ENCODE measurements at places on chromosomes 6 and 20.

- DNase-seq: peak; percentile 84
Measured at GRCh38 chr6:158654960-158655489, 5.2 kb downstream of the SYTL3 start.

DNA sequence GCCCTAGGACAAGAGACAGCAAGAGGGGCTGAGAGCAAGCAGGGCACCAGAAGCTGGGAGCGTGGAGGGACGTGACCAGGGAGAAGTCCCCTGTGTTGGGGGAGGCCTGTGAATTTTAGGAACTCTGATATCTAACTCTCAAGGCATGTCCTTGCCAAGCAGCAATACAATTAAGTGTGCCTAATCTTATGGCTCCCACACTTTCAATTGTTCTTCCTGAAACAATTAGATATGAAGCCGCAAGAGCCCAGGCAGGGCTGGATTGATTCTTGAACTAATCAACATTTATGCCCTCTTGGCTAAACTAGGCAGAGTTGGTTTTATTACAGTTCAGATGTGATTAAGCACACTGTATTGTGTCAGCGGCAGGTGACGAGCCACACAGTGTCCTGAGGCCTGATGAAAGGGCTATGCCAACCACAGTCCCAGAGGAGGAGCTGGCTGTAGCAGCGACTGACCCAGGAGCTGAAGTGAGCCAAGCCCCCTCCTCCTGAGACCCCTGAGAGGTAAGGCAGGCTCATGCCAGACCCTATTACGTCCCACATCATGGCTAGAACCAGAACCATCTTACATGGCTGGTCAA is 4.2 kb upstream of the MAVS start:
- DNase-seq: no peak

DNA sequence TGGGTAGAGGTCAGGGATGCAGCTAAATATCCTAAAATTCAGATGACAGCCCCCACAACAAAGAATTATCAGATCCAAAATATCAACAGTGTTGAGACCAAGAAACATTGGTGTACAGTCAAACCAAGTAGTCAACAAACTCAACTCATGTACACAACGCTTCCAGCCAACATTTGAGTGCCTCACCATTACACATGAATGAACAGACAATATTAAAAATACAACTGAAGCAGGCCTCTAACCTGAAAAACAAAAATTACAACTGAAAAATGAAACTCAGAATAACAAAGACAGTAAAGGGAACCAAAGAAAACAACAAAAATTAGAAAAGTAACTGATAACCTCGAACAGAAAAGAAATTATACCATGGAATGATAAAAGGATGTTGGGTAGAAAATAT is 46.2 kb downstream of the HACE1 start:
- DNase-seq: no peak

DNA sequence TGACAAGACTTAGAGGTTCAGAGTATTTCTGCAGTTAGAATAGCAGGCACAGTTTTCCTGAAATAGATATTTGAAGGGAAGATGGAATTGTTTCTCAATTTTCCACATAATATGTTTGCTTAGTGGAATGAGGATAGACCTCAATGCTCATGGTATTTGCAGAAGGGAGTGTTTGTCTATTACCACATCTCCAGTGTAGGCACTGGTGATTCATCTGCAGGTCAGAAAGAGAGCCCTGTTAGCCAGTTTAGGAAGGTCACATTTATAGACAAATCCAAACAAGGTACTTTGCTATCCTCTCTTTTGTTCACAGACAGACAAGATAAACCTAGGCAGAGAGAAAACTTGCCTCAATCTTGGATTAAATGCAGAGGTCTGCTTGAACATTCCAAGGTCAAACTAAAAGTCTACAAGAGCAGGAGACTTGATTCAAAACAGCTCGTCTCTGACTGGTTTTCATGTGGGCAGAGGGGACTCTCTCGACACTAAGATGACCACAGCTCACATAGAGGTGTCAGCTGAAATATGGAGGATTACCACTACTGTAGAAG is 22.8 kb downstream of the ISM1 start:
- no peak for DNase-seq

DNA sequence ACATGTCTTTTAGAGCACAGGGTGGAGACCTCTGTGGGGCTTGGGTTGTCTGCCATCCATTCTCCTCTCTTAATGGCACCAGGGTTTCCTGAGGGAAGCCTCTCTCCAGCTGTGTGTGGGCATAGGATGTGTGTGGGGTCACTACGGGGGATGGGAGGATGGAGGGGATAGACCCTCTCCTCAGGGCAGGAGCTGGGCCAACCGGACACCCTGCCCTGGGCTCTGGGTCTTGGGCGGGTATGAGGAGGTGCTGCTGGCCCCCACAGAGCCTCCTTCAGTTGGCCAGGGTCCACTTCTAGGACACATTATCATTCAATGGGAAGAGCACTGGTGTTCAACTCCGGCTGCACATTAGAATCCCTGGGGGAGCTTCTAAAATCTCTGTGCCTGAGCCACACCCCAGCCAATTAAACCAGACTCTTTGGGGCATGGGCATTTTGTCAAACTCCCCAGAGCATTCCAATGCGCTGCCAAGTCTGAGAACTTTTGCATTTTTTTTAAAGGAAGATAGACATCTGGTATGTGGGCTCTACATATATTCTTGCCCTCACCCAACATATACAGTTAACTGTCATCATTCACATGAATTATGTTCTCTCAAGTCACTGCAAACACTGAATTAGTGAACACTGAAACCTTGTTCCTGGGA is 38.5 kb downstream of the TRAM2 start:
- no peak for DNase-seq

GRCh38 chr6:163133017-163133416 is 281.5 kb upstream of the QKI start:
- DNase-seq: no peak

DNA sequence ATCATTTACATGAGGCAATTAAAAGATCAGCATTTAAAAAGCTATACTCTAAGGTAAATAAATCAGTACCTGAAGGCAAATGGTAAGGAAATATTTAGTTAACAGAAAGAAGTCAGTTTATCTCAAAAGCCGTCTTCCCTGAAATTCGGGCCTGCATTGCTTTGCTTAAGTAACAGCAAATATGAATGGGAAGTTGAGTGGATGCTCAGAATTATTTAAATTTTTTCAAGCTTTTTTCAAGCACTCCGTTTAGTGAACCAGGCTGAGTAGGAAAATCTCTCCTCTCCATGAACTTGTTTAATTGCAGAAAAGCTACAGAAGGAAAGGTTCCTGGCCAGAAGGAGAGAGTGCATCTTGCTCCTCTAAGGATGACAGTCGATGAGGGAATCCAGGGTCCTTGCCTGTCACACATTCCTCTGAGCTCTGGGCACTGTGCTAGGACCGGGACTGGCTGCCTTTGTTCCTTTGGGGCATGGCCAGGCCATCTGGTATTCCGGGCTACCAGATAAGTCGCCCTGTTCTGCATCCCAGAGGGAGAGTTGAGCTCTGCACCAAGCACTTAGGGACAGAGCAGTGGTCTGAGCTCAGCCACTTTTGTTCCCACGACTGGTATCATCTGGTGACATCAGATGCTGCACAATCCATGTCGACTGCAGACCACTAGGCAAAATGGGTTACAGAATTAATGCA is 77.6 kb downstream of the RIN2 start:
- DNase-seq: no peak

DNA sequence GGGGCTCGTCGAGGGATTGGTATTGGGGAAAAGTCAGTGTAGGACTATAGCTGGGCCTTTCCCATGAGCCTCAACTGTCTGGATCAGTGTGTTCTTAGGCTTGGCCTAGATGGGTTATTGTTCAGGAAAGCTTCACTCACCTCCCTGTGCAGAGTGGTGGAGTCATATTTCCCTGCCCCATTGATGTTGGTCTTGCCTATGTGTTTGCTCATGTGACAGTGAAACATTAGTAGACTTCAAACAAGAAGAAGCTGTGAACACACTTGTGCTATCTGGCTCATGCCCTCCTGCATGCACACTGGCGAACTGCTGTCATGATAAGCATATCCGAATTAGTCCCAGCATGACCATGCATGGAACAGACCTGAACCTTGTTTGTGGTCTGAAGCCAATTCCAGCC is 171.1 kb downstream of the DHX35 start:
- DNase-seq: no peak

DNA sequence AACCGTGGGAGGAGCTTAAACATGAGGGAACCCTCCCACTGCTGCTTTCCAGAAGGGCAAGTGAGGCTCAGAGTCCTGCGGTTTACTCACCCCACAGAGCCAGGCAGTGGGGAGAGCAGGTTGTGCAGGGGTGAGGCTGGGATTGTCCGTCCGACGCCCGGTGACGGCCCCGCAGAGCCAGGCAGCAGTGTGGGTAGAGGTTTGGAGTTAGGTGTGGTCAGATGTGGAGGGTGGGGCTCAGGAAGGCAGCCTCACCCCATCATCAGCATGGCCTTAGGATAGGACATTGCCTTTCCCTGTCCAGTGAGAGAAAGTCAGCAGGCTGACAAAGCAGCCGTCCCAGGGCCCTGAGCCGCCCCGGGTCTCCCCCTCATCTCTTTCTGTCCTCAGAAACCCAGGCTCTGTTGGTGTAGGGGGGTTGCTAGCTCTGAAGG is 234.6 kb downstream of the DLL1 start:
- DNase-seq: no peak

- DNase-seq: no peak
Measured at GRCh38 chr20:57605045-57605444, 15.2 kb downstream of the ZBP1 start.

GRCh38 chr20:53130795-53131194 is 158.6 kb downstream of the TSHZ2 start:
- no peak for DNase-seq

DNA sequence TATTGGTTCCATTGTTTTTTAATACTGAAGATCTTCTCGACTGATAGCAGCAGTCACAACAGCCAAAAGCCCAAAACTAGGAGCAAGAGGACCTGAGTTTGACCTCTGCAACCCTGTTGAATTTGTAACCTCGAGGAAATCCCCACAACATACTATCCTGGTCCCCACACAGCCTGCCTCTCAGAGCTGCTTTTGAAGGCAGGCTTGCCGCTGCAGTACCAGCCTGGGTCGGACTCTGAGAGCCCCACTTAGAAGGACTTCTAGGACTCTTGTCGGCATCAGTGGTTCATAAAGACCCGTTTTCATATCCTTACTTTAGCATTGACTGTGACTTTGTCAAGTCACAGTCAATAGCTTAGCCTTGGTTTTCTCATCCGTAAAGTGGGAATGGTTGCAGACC is 49.3 kb downstream of the EBF4 start:
- DNase-seq: no peak

- no peak for DNase-seq
Measured at GRCh38 chr6:2763345-2763841, 1.8 kb upstream of the WRNIP1 start.

GRCh38 chr6:118354641-118355040 is 193.5 kb upstream of the PLN start:
- DNase-seq: no peak

GRCh38 chr6:19501737-19502245 is 335.4 kb upstream of the ID4 start:
- no peak for DNase-seq

- DNase-seq: peak; percentile 69
Measured at GRCh38 chr20:53829724-53830521, 236.3 kb upstream of the ZNF217 start.

- no peak for DNase-seq
Measured at GRCh38 chr6:135496800-135497411, 634 bp downstream of the AHI1 start.

DNA sequence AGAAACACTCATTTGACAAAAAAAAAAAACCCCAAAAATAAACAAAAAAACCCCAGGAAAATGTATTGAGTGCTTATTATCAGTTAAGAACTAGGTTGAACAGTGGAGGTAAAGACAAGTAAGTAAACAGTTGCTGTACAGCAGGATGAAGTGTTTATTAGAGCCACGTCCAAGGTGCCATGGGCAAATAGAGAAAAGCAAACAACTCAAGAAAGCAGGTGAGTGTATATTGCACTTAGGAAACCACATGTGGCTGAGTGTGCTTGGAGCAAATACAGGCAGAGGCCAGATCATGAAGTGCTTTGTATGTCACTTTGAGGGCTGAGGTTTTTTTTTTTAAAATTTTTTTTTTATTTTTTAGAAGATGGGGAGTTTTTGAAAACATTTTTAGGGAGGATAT is 98.3 kb downstream of the MACROD2 start:
- DNase-seq: no peak

- no peak for DNase-seq
Measured at GRCh38 chr6:89944826-89945407, 50.6 kb downstream of the GJA10 start.

DNA sequence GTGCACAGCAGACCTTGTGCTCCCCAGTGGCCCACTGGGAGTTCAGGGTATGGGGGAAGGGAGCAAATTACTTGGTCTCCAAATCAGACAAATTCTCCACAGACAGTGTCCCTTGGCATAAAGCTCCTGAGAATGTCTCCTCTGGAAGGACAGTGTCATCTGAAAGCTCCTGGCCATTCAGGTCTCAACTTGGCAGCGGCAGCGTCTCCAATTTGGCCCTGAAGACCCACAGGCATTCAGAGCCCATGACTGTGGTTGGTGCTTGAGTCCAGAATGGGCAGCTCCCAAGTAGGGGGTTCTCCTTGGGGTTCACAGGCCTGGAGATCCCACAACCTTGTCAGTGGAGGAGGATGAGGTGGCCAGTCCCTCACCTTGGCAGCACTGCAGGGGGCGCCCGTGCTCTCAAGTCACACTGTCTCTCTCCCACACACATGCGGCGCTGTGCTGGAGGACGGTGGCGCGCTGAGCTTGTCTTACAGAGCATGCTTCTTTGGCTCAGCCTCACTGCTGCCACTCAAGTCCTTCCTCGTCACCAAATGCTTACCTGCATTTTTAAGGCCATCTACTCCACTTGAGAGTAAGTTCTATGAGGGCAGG is 20.7 kb downstream of the DYNLRB1 start:
- no peak for DNase-seq

GRCh38 chr20:25148181-25148981 is 47.1 kb upstream of the ENTPD6 start:
- DNase-seq: no peak

DNA sequence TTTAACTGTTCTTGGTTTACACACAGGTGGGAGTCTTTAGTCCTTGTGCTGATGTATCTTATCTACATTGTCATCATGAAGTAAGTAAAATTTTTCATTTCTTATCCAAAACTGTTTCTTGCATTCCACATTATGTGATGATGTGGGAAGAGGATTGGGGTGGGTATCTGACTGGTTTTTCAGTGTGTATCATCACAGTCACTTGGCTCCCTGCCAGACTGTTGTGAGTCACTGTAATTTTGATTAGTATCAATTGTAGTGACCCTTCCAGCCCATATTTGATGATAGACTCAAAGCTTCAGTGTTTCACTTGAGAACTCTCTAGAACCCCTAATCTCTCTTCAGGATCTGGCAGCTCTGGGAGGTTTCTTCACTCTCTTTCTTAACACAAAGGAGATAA is 84.5 kb upstream of the RIN2 start:
- no peak for DNase-seq

- DNase-seq: no peak
Measured at GRCh38 chr6:161744211-161745067, 470.6 kb upstream of the AGPAT4 start.

DNA sequence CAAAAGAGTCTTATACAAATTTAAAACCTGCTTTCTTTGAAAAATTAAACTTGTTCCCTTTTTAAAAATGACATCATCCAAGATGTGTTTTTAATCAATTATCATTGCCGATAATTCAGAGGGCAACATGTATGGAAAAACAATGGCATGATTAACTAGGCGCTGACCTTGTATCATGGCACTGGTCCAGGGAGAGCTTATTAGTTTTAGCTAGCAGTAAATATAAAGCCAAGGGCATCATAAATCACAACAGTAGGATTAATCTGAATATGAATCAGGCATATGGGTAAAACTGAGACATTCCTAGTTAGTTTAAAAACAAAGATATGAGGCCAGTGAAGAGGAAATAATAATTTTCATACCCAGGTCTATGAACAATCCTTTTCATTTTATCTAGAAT is 374.0 kb downstream of the HDGFL1 start:
- no peak for DNase-seq
